ENCODE measurements at places on chromosomes 3 and 15. TPM values are rescaled to one million over a fixed set of nuclear protein-coding genes. Genes with fewer than 3 reads are reported as not detected.

Gene AP3B2
- 0.77 TPM for total RNA-seq

Gene ZBTB47
- 4.8 TPM for total RNA-seq

Gene ELL3
- total RNA-seq = 1.1 TPM

Gene SLC9C1
- total RNA-seq = not detected

Gene MOBP
- total RNA-seq = 0.03 TPM
